Lower lobe of right lung (tissue), 2 donors: ENCODE measurements at places on chromosomes 6 and 20. TPM values are rescaled to one million over a fixed set of nuclear protein-coding genes. Genes with fewer than 3 reads are reported as not detected.
A peak's percentile ranks its signal among the peaks of the same experiment; 100 is the strongest.

DNA sequence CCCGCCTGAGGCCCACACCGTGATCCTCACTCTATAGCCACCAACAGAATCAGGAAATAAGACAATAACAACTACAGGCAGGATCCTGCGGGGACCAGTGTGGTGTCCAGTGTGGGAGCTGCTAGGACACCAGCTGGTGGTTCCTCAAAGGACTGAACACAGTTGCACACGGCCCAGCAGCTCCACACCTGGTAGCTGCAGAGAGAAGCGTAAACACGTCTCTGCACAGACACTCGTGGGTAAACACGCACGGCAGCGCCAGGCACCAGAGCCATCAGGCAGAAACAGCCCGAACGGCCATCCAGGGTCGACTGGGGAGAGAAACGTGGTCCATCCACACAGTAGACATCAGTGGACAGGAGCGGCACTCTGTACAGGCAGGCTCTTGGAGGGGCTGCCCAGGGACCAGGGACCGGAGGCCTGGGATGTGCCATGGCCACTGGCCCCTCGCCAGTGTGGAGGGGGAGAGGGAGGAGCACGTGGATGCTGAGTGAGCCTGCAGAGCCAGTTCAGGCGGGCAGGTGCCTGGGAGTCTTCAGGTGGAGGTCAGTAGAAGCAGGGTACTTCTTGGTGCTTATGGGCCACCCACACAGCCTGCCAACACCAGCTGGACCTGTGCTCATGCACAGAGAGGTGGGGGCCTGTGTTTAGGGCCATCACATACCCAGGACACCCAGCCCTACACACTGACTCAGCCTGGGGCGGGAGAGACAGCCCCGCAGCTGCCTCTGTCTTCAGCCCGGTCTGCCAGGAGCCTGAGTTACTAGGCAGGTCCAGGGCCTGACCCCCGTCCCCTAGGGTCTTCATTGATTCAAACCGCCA lies 7.4 kb upstream of the LAMA5 start:
- no peak overlapping the region for H3K4me3 ChIP-seq
- no peaks in the 10 kb centered on the region for H3K36me3 ChIP-seq
- H3K27me3 ChIP-seq, result peaks cover 5% of the 10 kb centered on the region

DNA sequence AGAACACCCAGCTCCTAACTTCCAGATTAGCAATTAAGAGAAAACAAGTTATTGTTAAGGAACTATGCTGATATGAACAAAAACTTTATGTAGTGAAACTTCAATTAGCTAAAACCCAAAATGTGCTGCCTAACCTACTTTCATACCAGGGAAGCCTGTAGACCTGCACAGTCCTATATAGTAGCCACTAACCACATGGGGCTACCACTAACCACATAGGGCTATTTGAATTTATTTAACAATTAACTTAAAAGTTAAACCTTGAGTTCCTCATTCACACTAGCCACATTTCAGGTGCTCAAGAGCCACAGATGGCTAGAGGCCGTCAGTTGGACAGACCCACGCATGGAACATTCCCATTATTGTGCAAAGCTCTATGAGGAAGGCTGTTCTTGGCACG lies 72.4 kb upstream of the LAMP5 start:
- peaks cover 26% of the 10 kb centered on the region for H3K36me3 ChIP-seq
- DNase-seq, result no peak
- H3K4me1 ChIP-seq, result no peaks in the 10 kb centered on the region
- no peaks in the 10 kb centered on the region for H3K27me3 ChIP-seq
- H3K27ac ChIP-seq, result no peak overlapping the region

- no peak overlapping the region for H3K4me3 ChIP-seq
- no peaks in the 10 kb centered on the region for H3K27me3 ChIP-seq
- no peak for DNase-seq
- H3K4me1 ChIP-seq, result no peaks in the 10 kb centered on the region
Observed at GRCh38 chr6:130136798-130137197, 86.0 kb downstream of the SAMD3 start.

ATP6V1G2 gene
- total RNA-seq, result 1.6 TPM

GRCh38 chr20:36821964-36822437 lies 48.4 kb upstream of the DSN1 start:
- no peak overlapping the region for H3K27ac ChIP-seq
- no peak for DNase-seq
- peaks cover 14% of the 10 kb centered on the region for H3K36me3 ChIP-seq
- peaks cover 19% of the 10 kb centered on the region for H3K4me1 ChIP-seq

DNA sequence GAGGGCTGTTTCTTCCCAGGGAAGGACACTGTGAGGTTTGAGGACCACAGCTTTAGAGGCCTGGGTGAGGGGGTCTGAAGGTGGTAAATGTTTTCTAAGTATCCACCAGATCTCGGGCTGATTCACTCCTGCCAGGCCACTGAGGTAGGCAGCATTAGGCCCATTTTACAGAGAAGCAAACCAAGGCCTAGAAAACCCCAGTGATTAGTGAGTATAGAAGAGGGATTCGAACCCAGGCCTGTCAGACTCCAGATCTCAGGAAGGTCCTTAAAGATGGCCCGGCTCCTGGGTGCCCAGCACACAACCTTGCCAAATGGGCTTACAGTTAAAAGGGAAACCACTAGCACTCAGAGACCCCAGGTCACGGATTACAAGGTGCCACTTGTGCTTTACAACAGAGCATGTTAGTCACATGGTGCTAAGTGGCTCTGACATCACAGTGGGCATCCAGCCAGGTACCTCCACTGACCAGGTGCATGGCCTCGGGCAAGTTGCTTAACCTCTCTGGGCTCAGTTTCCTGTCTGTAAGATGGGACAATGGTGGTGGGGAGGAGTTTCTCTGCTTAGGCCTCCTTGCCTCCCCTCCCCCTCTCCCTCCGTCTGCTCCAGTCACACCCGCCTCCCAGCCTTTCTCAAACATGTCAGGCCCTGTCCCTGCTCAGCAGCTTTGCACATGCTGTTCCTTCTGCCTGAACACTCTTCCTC lies 18.8 kb upstream of the SIRPA start:
- H3K4me3 ChIP-seq, result no peak overlapping the region
- H3K27me3 ChIP-seq, result peaks cover 48% of the 10 kb centered on the region
- peaks cover 7% of the 10 kb centered on the region for H3K4me1 ChIP-seq
- no peaks in the 10 kb centered on the region for H3K36me3 ChIP-seq
- no peak overlapping the region for H3K27ac ChIP-seq

CD24 gene
- 33.1 TPM for total RNA-seq

- H3K4me1 ChIP-seq, result no peaks in the 10 kb centered on the region
- no peak overlapping the region for H3K27ac ChIP-seq
- no peaks in the 10 kb centered on the region for H3K27me3 ChIP-seq
- H3K36me3 ChIP-seq, result no peaks in the 10 kb centered on the region
- DNase-seq, result no peak
Observed at GRCh38 chr6:167662075-167662880, 164.4 kb upstream of the AFDN start.

DNA sequence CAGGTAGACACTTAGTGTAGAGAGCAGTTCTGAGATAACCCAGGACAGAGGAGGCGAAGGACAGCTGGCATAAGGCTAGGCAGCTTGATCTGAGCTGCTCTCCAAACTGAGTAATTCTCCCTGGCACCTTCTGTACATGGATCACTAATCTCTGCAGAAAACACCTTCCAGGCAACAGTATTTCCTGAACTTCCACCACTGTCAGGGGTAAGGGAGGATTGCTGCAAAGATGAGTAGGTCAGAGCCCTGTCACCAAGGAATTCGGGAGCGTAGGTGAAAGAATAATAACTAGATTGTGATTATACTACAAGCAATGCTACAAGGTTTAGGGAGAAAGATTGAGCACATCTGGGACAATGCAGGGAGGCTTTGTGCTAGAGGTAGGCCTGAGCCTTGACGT lies 1.9 kb downstream of the HM13 start:
- H3K36me3 ChIP-seq, result peaks cover 4% of the 10 kb centered on the region
- peak overlapping the region; percentile 100 for H3K4me3 ChIP-seq
- no peak for DNase-seq
- H3K4me1 ChIP-seq, result peaks cover 47% of the 10 kb centered on the region

FAM162B gene
- total RNA-seq, result 14.9 TPM

GRCh38 chr6:6610031-6610591 lies 21.6 kb downstream of the LY86 start:
- H3K4me3 ChIP-seq, result no peak overlapping the region
- H3K27ac ChIP-seq, result no peak overlapping the region
- no peak for DNase-seq
- no peaks in the 10 kb centered on the region for H3K36me3 ChIP-seq
- no peaks in the 10 kb centered on the region for H3K4me1 ChIP-seq

GRCh38 chr6:13873288-13874190 lies 51.2 kb upstream of the RNF182 start:
- no peaks in the 10 kb centered on the region for H3K36me3 ChIP-seq
- H3K4me3 ChIP-seq, result peak overlapping the region; percentile 58
- peaks cover 15% of the 10 kb centered on the region for H3K4me1 ChIP-seq
- peak; percentile 84 for DNase-seq
